Hepatic stellate cell (primary cell): ENCODE measurements at places on chromosomes 12 and 14.
A peak's percentile ranks its signal among the peaks of the same experiment; 100 is the strongest.

DNA sequence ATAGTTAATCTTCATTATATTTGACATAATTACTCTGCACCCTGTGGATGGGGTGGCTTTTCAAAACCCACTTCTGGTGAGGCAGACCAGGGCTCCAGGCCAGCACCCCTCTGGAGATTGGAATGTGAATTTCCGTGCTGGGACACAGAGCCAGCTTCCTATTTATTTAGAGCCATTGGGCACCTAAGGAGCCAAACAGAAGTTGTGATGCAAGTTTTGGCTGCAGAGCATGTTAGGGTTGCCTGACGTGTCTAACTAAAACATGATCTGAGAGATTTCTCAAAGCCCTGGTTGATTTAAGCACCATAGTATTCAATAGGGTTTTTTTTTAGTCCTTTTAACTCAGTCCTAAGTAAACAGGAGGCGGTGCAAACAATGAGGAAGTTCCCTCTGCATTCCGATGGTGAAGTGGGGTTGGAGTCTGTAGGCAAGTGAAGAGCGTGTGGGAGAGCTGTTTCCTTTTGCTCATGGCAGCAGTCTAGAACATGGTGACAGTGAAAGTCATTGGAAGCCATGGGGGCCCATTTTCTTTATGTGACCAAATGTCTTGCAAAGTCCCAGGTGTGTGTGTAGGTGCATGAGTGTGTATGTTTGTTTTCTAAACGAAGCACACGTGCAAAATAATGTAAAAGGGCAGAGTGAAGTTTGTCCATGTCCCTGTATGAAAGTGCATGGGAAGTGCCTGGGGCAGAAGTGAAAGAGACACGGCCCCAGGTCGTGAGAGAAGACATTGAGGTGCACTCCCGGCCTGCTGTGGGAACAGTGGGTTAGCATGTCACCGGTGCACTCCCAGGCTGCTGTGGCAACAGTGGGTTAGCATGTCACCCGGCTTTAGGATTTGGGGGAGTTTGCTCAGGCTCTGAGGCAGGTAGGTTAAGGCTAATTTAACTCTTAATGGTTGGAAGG is 117.7 kb downstream of the PRKCH start:
- DNase-seq, result peak; percentile 14

DNA sequence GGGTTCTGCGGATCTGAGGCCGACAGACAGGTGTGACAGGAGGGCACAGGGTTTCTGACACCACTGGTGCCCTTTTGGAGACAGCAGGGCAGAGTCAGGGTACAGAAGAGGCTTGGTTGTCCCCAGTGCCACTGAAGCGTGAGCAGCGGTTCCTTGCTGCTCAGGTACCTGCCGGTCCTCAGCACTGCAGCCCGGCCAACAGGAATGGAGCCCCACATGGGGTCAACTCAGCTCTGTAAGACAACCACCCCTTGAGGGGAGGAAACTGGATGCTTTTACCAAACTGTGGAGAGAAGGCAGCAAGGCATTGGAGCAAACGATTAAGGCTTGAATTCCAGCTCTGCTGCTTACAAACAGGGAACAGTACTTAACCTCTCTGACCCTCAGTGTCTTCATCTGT is 246.4 kb upstream of the NOS1 start:
- no peak for DNase-seq

GRCh38 chr12:67545298-67545697 is 103.2 kb upstream of the DYRK2 start:
- DNase-seq, result no peak

DNA sequence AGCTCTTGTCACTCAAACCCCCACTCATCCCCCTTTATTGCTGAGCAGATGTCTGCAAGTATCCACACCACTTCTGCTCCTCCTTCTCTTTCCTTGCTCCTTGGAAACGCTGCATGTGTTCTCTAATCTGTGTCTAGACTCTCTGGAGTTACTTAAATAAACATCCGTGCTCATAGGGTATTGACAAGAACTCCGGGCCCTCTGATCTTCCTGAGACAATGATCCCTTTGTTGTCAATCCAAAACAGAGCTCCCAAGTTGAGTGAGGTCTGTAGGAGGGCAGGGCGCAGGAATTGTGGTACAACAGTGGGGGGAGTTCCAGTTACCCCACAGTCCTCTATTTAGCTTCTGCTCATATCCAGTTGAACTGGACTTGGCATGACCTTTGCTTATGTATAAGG is 489.0 kb downstream of the SNAPC1 start:
- no peak for DNase-seq

DNA sequence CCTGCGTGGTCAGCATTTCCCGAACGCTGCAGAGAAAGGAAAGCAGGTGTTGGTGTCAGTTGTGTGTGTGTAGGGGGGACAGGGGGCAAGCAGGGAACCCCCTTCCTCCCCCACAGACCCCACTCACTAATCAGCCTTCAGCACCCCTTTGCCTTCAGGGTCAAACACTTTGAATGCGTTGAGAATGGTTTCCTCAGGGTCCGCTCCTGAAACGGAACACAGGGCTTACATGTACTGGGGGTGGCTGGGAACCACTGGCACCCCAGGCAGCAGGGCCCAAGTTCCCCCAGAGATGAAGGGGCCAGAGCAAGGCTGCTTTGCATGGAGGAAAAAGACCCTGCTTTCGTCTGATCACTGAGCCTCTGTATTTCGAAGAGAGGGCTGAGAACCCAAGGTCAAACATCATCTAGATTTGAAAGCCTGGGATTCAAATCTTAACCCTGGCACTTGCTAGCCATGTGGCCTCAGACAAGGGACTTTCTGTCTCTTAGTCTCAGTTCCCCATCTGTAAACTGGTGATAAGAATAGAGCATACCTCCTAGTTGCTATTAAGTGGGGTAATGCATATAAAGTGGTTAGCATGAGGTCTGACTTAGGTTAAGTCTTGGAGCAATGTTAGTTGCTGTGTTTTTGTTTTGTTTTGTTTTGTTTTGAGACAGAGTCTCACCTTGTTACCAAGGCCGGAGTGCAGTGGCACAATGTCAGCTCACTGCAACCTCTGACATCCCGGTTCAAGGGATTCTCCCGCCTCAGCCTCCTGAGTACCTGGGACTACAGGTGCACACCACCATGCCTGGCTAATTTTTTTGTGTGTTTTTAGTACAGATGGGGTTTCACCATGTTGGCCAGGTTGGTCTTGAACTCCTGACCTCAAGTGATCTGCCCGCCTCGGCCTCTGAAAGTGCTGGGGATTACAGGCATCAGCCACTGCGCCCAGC is 7.0 kb downstream of the MYL2 start:
- DNase-seq, result no peak

GRCh38 chr14:99685151-99685591 is 1.1 kb downstream of the CYP46A1 start:
- no peak for DNase-seq

- DNase-seq, result no peak
Observed at GRCh38 chr12:64058541-64059265, 163.4 kb downstream of the KICS2 start.

DNA sequence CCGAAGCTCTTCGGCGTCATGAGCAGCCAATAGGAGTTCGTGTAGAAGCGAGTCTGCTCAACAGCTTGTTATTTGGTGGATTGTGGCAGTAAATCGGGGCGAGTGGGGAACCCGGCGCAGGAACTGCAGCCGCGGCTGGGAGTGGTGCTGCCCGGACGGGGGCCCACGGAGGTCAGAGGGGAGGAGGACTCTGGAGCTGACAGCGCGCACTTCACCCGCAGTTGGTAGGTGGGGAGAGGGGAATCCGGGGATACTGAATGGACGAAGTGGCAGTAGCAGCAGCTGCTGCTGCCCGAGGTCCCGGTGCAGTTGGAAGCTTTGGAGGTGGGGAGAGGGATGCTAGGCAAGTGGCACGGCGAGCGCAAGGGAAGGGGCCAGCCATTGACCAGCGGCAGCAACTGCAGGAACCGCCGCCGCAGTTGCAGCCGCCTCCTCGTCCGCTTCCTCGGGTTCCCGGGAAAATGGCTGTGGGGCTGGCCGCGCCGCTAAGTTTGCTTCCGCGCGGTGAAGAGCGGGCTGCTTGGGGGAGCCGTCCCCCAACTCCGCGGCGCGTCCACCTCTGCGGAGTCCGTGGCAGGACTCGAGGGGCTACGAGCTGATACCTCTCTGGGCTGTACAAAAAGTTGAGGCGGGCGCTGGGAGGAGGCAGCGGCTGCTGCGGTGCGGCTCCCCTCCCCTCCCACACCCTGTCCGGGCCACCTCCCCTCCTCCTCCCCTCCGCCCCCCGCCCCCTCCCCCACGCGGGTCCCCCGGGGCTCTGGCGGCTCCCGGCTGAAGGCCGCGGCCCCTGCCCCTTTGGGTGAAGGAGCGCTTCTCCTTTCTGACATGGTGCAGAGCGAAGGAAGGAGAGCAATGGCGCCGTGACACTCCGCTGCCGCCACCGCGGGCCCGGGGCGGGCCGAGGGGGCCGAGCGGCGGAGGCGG is at the start of gene ARID4A:
TSS of gene ARID4A (plus strand) at position 79 of the 924 bp plus-strand sequence. CDS start 1,300 bp downstream, outside the sequence.
- no peak for DNase-seq

DNA sequence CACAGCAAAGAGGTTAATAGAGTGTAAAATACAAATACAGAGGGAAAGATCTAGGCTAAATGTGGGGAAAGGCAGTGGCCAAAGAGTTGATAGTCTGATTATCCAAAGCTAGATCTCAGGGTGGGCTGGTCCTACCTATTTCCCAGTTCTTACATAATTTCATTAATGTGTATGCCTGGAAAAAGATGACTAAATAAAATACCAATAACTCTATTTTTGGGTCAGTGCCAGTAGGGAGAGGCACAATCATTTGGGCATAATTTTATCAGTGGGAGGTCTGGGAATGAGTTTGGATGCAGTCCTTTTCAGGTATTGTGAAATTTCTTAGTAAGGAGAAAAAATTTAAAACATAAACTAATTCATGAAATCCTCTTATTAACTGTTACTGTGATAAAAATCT is 30.6 kb upstream of the CLEC14A start:
- DNase-seq, result no peak

- DNase-seq, result no peak
Observed at GRCh38 chr14:96584907-96585671, 82.9 kb downstream of the PAPOLA start.

DNA sequence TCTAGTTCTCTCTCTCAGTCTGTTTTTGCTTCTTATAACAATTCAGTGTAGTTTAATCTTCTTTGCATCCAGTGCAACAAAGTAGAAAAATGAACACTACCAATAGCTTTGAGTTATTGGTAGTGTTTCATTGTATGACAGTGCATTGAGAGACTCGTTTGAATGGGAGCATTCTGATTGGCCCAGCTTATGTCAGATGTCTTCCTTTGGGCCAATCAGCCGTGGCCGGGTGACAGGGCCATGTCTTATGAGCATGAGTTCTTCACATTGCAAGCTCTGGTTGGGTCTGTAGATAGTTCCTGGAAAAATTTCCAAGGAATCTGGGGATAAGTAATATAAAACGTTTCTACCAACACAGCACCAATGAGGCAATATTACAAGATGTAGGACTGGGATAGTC is 36.5 kb downstream of the GYS2 start:
- DNase-seq, result no peak

DNA sequence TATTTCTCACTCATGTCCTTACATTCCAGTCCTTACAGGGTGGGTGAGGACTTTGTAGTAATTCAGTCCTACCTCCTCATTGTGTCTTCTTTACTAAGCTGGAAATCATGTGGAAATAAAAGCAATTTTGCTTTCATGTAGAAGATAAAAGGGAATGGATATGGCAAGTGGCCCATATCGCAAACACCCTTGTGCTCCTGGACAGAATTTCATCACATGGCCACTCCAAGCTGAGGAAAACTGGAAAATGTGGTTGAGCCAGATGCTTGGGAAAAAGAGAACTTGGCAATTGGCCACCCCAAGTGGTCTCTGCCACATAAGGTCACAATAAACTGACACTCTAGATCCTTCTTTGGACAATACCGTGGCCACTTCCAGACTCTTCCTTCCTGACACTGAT is 64.2 kb upstream of the IFNG-AS1 start:
- no peak for DNase-seq

DNA sequence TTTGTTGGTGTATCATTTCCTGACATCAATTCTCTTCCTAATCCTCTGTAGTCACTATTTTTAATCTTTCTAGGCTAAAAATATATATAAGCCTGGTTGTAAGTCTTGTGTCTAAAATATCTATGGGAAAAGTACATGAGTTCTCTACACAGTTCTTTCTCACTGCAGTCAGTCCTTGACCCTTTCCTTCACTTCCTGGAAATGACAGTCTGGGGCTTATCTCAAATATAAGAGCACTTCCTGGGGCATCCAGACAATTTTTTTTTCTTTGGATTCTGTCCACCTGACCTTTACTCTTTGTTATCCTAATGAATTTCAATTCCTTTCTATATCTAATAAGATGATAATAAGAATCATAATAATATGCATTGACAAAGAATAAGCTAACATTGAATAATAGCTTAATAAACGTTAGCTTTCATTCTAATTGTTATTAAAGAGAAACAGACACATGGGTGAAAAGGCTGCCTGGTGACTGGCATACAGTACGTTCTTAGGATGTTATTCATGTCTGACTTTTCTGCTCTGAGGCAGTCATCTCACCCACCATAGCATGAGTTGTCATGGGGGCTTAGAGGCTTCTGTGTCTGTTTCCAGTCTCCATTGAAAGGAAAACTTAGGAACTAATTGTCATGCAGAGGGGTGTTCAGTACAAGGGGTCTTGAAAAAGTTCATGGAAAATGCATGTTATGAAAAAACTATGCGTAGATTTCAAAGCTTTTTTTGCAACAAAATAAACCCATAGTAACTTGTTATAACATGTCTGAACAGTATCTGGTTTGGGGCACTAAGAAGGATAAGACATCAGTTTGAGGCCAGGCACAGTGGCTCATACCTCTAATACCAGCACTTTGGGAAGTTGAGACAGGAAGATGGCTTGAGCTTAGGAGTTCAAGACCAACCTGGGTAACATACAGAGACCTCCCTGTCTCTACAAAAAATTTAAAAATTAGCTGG is 66.2 kb upstream of the DNM1L start:
- DNase-seq, result no peak

GRCh38 chr12:124404162-124404784 is 109.4 kb downstream of the RFLNA start:
- no peak for DNase-seq

GRCh38 chr12:45575823-45576475 is 153.6 kb upstream of the ARID2 start:
- DNase-seq, result no peak

GRCh38 chr14:84959851-84960520 is 570.0 kb upstream of the FLRT2 start:
- DNase-seq, result no peak

DNA sequence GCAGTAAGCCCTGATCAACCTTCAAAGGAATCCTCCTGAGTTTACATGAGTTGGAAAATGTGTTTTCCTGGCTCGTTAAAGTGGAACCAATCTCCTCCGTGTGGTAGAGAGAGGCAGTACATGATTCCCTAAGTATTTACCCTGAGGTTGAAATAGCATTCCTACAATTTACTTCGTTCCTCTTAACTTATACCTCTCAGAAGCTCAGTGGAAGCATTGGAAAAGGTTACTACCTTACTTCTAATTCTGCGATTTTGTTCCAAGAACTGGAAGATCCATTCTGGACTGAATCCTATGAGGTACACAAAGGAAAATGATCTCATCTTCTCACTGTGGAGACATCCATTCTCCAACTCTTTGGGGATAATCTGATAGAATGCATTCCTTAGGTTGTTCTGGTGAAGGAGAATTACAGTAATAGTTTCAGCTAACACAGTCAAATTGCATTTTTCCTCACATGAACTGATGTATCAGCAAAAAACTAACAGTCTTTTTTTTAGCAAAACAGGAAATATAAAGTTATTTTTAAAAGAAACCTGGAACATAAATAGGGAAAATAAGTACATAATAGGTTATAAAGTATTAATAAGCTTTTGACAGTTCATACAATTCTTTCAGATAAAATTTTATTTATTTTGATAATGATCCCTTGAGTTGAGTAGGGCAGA is 475.6 kb downstream of the PDZRN4 start:
- DNase-seq, result peak; percentile 23
